ENCODE measurements at places on chromosomes 1 and 21.

DNA sequence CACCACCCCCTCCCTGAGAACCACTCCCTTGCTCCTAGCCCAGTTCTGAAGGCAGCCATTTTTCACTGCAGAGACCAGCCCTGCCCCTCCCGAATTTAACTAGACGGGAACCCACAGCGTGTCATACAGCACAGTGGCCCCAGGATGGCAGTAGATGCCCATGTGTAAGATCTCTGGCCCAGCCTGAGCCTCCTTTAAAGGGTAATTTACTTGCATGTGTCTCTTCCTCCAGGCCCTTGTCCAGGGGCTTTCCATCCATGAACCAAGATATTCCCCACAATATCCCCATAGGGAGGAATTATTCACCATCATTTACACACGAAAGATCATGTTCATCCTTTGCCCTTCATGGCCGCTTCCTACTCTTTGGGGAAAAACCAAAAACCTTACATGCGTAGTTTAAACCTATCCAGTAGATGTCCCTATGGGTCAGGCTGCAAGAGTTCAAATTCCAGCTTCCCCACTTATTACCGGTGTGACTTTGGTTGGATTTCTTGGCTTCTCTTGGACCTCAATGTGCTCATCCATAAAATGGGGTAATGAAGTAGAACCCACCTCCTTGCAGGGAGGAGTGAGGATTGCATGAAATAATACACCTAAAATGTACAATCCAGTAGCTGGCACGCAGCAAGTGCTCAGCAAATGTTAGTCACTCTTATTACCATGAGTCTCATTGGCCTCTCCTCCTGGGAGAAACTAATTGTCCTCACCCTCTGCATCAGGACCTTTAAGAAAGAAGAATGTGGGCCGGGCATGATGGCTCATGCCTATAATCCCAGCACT is 4.0 kb upstream of the LACTBL1 start:
- DNase-seq: no peak

- no peak for DNase-seq
Observed at GRCh38 chr1:226558036-226558650, 9.6 kb downstream of the STUM start.

- no peak for DNase-seq
Observed at GRCh38 chr1:65276197-65276939, 33.0 kb upstream of the DNAJC6 start.

DNA sequence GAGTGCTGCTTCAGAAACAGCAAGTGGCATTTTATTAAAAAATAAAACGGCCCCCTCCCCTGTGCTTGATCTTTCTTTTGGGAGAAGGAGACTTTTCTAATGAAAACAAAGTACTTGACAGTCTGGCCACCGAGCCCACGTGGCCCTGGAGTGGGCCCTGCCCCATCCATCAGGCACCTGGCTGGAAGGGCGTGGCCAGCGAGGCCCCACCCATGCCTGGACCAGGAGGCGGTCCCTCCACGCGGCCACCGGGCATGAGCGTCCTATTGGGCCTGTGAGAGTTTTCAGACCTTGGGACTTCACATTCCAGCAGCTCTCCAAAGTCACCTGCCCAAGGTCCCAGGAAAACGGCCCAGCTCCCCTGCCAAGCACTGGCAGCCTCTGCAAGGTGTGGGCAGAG is 144.7 kb downstream of the CASZ1 start:
- no peak for DNase-seq

All from activated CD4-positive, CD25-positive, alpha-beta regulatory T cell treated with anti-CD3 and anti-CD28 coated beads, Interleukin-2, amount 50 U/mL, for 72 hours (primary cell).